ENCODE measurements at places on chromosomes 5 and 9.

- DNase-seq: no peak
Observed at GRCh38 chr5:142800776-142801494, 30.8 kb downstream of the ARHGAP26 start.

- DNase-seq: no peak
Observed at GRCh38 chr5:123546657-123547056, 34.7 kb downstream of the CSNK1G3 start.

GRCh38 chr5:78591972-78592700 is 56.4 kb downstream of the LHFPL2 start:
- no peak for DNase-seq

DNA sequence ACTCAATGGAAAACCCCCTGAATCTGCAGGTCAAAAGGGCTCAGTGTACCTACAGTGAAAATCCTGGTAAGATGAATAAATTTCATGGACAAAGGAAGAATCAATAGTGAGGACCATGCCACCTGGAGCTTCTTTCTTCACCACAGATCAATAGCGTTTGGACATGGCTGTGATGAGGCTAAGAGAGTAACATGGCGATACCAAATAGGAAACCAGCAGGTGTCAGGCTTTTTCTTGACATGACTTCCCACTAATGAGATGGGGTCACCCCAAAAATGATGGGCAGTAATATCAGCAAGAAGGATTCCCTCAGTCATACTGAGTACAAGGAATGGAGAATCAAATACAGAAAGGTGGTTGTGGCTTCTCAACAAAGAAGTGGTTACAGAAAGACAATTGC is 208.5 kb upstream of the PLPPR1 start:
- no peak for DNase-seq

GRCh38 chr5:44727100-44727499 is 81.6 kb upstream of the MRPS30 start:
- DNase-seq: no peak

- no peak for DNase-seq
Observed at GRCh38 chr9:3359048-3359692, 166.6 kb downstream of the RFX3 start.

DNA sequence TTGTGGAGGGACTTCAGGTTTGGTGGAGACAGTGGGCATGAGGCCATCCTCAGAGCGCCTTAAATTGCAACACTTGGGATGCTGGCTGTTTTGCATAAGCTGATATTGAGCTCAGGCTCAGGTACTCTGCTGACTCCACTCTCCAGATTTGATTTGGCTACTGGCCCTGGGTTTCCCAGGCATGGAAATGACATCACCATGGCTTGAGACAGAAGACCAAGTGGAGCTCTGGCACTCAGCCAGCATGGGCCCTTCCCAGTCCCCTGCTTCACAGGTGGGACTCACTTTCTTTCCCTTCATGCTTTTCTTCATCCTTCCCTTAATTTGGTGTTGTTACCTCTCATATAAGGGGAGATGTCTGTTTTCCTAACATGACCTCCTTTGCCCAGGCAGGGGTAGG is 72.0 kb upstream of the IL12B start:
- no peak for DNase-seq

DNA sequence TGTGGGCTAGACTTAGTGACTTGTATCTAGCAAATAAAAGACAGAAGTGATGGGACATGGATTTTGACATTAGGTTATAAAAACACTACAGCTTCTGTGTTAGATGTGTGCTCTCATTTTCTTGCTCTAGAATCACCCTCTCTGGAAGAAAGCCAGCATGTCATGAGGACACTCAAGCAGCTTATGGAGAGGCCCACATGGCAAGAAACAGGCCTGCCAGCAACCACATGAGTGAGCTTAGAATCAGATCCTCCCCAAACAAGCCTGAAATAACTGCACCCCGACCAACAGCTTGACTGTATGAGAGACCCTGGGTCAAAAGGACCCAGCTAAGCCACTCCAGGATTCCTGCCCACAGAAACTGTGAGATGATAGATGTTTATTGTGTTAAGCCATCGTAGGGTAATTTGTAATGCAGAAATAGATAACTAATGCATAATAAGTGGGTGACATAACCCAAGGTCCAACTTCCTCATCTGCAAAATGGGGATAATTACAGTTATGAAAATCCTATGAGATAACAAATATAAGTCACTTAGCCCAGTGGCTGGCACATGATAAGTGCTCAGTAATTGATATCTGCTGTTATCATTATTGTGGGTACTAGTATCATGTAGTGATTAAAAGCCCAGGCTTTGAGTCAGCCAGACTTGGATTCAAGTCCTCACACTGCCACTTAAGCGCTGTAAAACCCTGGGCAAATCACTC is 86.5 kb downstream of the KLHL3 start:
- no peak for DNase-seq

GRCh38 chr5:41891066-41891707 is 13.0 kb upstream of the RIMOC1 start:
- DNase-seq: no peak

GRCh38 chr5:41768692-41769091 is 101.5 kb downstream of the OXCT1 start:
- no peak for DNase-seq

DNA sequence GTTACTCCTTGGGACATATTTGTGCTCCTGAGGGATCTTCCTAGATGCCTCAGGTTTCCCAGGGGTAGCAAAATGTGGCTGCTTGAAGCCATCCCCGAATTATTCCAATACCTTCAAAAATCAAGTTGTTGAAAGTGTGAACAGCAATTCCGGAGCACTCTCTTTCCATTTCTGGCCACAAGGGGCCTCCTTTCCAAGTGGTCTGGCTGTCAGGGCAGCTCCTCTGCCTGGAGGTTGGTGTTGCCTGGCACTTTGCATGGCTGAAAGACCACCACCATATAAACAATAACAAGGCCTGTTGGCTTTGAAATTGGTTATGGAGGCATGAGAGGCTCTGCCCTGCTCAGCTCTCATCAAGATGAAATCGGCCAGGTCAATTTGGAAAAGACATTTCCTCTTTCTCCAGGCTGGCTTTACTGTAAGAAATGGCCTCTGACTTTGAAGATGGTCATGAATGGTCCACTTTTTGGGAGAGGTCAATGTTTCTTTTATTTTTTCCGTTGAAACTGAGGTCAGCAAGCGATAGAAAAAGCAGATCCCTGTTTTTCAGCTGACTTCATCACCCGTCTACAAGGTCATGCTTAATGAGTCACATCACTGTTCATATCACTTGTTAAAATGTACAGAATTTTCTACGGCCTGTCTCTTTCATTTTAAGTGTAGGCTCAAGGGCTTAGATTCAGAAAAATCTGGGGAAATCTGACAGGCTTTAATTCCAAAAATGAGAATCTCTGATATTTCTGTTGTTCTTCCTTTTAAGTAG is 481.1 kb upstream of the ZNF608 start:
- DNase-seq: no peak

DNA sequence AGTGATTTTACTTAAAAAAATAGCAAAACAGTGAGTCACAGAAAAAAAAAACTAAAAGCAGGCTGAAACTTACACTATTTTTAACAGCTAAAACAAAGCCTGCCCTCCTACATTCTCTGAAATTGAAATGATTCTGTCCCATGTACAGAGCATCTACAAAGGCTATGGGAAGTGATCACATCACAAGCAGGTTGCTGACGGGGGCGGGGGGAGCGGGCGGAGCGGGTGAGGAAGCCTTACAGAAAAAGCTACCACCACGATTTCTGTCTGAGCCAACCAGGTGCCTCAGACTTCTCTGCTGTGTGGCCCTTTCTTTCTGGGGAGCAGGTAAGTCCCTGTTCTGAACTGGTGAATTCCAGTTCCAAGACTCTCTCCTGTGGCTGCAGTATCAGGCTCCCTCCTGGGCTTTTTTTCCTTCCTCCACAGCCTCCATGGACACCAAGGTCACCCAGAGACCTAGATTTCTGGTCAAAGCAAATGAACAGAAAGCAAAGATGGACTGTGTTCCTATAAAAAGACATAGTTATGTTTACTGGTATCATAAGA is 104.9 kb downstream of the ANKRD18B start:
- no peak for DNase-seq

DNA sequence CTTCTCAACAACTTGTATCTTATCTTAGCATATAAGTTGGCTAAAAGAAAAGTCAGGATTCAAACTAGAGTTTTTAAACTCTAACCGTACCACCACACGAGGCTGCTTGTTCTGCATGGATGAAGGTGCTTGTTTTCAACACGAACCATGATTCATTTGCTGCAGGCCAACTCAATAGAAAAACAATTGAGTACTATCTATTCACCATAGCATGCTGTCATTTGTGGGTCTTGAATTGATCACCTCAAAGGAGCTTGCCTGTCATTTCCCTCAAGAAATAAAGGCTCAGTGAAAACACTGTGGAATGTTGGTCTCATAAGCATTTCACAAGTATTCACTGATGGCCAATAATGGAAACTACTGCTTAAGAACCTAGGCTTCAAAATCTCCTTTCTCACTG is 21.0 kb upstream of the GRIA1 start:
- DNase-seq: no peak

GRCh38 chr9:6551136-6551535 is 94.4 kb downstream of the GLDC start:
- DNase-seq: no peak

- no peak for DNase-seq
Observed at GRCh38 chr5:179732918-179733771, 523 bp downstream of the MAML1 start.

GRCh38 chr5:120150770-120151169 is 313.3 kb upstream of the PRR16 start:
- no peak for DNase-seq

DNA sequence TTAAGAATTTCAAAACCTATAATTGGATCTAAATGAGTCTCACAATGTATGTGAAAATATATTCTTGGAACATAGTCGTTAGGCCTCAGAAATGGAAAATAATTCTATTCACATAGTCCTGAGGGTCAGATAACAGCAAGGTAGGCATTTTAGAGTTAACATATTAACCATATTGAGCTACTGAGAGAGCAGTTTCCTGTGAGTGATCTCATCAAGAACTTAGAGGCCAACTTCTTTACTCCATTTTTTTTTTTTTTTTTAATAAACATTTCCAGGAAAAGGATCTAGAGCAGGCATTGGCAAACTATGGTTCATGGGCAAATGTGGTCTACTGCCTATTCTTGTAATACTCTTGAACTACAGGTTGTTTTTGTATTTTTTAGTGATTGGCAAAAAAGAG is 26.6 kb downstream of the RAB24 start:
- DNase-seq: no peak

DNA sequence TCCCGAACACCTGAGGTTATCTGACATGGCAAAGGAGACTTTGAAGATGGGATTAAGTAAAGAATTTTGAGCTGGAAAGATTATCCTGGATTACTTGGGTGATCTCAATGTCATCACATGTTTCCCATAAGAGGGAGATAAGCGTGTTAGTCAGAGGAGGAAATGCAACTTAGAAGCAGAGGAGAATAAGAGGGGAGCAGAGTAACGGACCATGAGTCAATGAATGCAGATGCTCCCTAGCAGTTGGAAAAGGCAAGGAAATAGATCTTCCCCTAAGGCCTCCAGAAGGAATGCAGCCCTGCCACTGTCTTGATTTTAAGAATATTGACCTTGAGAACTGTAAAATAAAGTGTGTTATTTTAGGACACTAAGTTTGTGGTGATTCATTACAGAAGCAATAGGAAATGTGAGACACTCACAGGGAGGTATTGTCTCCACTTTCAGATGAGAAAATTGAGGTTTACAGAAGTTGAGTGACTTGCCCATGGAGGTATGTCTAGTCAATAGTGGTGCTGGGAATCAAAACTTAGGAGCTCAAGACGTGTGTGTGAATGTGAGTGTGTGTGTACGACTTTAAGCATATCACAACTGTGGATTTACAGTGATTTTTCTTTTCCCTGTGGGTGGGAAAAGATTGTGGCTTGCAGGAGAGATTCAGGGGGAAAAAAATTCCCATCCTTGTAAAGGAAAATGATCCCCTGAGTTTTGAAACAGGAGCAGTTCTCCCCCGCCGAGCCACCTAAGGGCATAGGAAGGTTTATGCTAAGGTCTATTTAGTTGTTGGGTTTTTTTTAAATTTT is 125.3 kb downstream of the TRIM32 start:
- DNase-seq: no peak
